Dermis microvascular lymphatic vessel endothelial cell (primary cell): ENCODE measurements at places on chromosomes 12 and 14. TPM values are rescaled to one million over a fixed set of nuclear protein-coding genes. Genes with fewer than 3 reads are reported as not detected.

The RASAL1 gene
- total RNA-seq, result not detected in 2 replicates

DNA sequence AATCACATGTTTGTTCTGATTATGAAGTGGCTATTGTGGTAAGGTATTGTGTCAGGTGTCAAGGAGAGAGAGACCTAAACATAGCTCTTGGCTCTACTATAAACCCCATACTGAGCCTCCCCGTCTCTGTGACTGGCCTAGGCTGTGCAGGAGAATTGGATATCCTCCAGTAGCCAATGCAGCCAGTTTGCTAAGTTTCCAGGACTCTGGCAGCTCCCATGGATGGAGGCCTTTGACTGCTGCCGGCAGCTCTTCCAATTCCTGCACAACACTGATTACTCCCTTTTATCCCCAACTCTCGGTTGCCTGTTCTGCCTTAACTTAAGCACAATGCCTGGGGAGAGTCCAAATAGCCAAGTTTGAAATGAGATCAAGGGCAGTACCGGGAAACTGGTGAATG is 59.3 kb downstream of the ABCC9 start:
- DNase-seq, result no peak

DNA sequence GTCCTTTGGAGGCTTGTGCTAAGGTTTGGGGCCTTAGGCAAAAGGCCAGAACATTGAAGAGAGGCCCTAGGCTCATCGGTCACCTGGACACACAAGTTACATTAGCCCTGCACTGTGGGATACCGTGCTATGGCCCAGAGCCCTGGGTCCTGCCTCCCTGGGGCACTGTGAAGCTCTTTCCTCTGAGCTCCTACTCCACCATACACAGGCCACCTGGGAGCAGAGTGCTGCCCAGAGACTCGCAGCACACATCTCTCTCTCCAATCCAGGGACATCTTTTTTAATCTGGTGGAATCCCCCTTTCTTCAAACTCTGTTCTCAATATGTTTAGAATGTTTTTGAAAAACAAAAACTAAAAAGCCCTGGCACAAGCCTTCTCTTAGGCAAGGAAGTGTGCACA is 314.2 kb upstream of the RGS6 start:
- no peak for DNase-seq

The ASB2 gene
- total RNA-seq, result not detected in 2 replicates

The FGF23 gene
- under 0.01 TPM in 1 of 2 replicates, not detected in the other for total RNA-seq

The REP15 gene
- total RNA-seq, result 5.4 and 12.3 TPM in 2 replicates

The ST8SIA1 gene
- total RNA-seq, result 0.13 and 0.26 TPM in 2 replicates

DNA sequence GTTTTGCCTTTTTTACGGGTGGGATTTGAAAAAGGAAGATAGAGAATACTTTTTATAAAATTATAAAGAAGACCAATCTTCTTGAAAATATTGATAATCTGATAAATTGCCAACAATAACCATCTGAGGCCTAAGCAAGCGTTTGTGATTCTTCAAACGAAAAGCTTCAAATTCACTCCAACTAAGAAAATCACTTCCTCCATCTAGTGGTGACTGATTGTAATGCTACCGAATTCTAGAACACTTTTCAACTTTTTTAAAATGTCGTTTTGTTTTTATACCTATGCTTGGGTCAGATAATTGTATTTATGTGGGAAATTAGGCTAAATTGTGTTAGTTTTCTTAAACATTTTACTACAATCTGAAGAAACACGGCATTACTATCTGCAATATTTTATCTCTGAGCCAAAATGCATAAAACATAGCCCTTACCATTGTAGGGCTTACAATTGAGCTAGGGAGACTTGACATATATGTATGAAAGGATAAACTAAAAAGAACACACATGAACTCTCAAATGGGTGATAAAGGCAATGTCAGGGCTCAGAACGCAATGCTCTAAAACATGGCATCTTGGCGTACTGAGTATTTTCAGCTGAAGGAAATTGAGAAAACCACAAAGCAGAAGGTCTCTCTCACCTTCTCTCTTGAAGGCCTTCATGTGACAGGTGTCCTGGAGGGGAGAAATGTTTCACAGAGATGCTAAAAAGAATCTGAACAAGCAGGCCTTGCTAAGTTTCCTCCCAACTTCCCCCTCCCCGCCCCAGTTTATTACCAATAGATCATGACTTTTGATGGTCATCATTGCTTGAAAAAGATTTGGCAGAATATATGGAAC is 36.8 kb upstream of the G2E3 start:
- DNase-seq, result peak; percentile 34

DNA sequence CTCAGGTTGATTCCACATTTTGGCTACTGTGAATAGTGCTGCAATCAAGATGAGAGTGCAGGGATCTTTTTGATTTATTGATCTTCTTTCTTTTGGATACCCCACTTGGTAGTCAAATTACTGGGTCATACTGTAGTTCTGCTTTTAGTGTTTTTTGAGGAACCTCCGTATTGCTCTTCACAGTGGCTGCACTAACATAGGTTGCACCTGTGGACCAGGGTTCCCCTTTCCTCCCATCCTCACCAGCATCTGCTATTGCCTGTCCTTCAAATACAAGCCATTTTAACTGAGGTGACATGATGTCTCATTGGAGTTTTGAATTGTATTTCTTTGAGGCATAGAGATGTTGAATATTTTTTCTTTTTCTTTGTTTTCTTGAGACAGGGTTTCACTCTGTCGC is 152.5 kb upstream of the TMEM132C start:
- DNase-seq, result no peak

DNA sequence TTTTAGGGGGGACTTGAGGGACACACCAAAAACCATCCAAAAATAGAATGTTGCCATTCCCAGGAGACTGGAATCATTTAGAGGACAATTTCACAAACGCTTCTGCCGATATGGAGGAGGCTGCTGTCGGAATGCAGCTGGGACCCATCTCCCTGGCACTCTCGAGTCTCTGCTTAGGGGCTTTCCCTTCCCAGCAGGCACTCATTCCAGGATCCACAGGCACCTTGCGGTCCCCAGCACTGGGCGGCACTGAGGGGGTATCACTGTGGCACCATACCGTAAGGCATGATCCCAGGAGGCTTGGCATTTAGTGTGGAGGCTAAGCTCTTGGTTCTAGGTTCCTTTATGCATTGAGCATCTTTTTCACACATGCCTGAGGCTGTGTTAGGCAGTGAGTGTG is 36.6 kb upstream of the LTBP2 start:
- no peak for DNase-seq

The PTMS gene
- 43.3 and 50.8 TPM in 2 replicates for total RNA-seq

The CLEC4C gene
- not detected in 2 replicates for total RNA-seq

DNA sequence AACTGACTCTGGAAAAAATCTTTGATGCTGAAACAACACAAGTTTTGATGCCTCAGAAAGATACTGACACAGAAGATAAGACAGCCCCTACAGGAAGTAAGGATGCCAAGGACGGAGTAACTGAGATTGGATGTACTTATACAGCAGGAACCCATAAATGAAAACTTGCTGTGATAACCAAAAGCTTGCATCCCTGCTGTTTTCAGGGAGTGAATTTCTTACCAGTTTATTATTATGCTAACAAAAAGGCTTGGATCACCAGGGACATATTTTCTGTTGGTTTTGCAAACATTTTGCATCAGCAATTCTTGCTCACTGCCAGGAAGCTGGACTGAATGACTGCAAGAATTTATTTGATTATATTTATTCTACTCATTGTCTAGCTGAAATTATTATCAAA is 197.7 kb downstream of the NAV3 start:
- DNase-seq, result no peak

- no peak for DNase-seq
These were observed 278.3 kb downstream of the ALG10 start for GRCh38 chr12:34300376-34301250.

DNA sequence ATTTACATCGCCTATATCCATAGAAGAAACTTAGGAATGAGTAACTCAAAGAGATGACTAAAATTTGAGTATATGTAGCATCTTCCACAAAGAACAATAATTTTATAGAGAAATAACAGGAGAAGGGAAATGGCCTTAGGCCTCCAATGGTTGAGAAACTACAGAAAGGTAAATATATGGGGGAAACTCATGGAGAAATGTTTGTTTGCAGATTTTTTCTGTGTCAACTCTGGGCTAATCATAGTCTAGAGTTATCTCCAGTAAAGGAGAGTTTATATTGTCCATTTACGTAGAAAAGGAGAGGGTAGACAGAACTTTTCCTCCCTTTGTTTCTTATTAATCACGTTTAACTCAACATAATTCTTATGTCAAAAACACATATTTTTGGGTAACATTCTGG is 244.2 kb downstream of the GLT1D1 start:
- no peak for DNase-seq

The TAS2R13 gene
- 0.39 and 0.63 TPM in 2 replicates for total RNA-seq

The NPFF gene
- total RNA-seq, result not detected in 2 replicates

The MAP1LC3B2 gene
- total RNA-seq, result 0.13 and 0.63 TPM in 2 replicates

The TMEM116 gene
- total RNA-seq, result 3.0 and 4.3 TPM in 2 replicates

- no peak for DNase-seq
These were observed 100.5 kb upstream of the STXBP6 start for GRCh38 chr14:25150401-25150800.

The KRT75 gene
- total RNA-seq, result not detected in 2 replicates

The IL26 gene
- total RNA-seq, result not detected in 2 replicates

The IRF2BPL gene
- total RNA-seq, result 7.6 and 8.2 TPM in 2 replicates

The ARL1 gene
- total RNA-seq, result 39.8 and 44.8 TPM in 2 replicates

DNA sequence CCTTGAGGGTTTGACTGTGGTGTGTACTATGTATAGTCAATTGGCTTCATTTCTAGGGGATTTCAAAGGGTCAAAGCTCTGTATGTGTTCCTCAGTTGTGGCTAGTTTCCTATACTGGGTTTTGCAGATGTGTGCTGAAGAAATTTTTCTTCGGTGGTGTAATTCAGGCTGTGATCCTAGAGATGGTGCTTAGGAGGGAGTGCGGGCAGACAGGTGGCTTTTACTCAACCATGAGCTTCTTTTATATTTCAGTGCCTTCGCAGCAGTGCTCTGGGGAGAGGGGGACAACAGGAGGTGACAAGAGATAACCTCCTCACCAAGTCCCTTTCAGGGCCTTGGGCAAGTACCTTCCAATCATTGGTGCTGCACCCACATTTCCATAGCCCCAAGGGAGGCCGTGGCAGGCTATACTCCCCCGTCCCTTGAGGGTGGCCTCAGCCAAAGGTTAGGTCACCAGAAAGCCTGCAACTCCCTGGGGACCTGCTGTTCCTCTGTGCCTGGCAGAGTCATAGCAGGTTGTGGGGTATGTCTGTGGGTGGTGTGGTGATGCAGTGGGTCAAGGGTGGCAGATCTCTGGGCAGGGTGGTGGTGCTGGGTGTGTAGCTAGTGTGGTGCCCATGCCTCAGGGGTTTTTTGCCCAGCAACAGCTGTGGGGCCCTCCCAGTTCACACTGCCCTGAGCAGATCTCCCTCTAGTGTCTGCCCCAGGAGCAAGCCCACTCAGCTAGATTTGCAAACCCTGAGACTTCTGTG is 37.0 kb upstream of the TMX1 start:
- DNase-seq, result no peak

The PLA2G1B gene
- not detected in 2 replicates for total RNA-seq

The MYH6 gene
- total RNA-seq, result not detected in 2 replicates

- DNase-seq, result no peak
These were observed 243.2 kb downstream of the SPTSSA start for GRCh38 chr14:34218881-34219280.

The DCN gene
- total RNA-seq, result not detected in 2 replicates

The CYP46A1 gene
- total RNA-seq, result 0.13 TPM in 2 replicates

The FIGNL2 gene
- 0.39 and 1.3 TPM in 2 replicates for total RNA-seq
